Stimulated activated CD8-positive, alpha-beta memory T cell treated with anti-CD3 and anti-CD28 coated beads, Interleukin-15, amount 100 ng/mL, for 4 hours (primary cell): ENCODE measurements at places on chromosomes 6 and 20.

DNA sequence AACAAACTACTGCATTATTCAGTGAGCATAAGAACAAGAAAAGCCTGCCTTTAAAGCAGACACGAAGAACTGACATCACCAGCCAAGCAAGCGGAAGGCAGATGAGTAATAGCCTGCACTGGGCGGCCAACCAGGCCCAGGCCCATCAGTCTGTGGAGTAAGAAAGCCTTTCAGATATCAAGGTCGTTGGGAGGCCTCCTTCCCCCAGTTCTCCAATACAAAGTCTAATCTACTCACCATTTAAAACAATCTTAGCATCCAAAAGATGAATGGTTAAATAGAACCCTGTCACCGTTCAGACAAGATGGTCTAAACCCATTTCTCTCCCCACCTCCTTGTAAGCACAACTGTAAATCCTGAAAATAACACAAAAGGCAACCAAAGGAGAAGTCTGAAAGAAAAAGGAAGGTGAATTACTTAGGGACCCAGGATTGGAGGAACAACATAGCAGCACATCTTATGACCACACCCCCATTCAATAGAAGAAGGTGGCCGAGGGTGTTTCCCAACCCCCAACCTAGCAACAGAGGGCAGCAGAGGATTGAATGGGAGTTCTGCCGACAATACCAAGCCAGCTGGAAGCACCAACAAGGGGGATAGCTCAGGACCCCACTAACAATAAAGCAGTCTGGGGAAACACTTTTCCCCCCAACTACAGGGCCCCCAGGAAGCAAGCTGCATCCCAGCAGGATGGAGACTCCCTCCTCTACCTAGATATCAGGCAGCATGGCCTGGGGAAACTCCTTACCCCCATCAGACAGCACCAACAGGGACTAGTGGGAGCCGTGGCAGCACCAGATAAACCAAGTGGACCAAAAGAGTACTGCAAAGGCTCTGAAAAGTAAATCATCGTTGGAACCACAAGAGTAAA lies 67.9 kb downstream of the ZHX3 start:
- DNase-seq, result no peak

DNA sequence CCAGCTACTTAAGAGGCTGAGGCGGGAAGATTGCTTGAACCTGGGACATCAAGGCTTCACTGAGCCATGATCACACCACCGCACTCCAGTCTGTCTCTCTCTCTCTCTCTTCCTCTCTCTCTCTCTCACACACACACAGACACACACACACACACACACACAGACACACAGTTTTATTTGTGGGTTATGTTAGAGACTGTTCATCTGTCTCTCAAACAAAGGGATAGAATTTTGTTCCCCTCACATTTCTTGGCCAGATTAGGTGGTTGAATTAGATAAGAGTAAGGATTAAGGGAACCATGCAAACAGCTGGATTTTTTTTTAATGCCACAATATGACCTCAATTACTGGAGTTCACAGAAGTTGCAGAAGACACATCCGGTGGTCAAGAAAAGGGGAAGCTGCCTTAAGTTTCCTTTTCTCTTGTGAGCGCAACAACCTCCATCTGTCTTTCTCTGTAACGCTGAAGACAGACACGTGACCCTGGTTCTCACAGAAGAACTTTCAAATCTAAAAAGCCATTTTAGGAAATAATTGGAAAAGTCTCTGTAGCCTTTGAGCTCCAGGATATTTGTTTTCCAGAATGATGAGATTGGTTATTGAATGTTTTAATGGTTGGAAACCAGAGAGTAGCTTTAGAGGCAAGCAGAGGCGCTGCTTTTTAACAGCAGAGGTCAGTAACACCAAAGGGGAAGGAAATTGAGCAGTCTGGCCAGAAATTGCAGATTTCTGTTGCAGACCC lies 32.9 kb upstream of the LGSN start:
- no peak for DNase-seq

DNA sequence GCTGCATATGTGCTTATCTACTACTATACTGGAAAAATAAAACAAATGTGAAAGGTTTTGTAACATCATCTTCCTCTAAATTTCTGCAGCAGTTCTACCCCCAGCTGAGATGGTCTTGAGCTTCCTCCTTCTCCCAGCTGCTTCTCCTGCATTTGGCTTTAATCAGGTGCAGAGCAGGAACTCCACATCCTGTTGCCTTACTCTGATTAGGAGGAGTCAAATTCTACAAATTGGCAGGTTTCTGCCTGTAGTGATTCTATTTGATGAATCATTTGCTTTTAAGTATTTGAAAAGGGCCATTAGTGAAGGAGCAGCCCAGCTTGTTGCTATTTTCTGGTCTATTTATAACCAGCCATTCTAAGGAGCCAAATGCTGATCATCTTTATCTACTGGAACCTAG lies 224.5 kb downstream of the GMDS start:
- no peak for DNase-seq

DNA sequence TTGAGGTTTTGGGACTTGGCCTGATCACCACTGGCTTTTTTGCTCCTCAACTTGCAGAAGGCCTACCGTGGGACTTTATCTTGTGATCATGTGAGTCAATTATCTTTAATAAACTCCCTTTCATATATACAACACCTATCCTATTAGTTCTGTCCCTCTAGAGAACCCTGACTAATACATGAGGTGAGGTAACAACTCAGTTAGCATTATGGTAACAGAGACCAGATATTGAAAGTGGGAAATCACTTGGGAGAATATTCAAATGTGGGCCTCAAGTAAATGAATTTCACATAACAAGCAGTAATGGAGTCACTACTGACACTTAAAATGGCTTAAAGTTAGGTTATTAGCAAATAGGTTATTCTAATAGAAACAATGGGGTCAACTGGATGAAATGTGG lies 438.1 kb upstream of the AGPAT4 start:
- no peak for DNase-seq

GRCh38 chr6:12421596-12421995 lies 131.4 kb downstream of the EDN1 start:
- no peak for DNase-seq

DNA sequence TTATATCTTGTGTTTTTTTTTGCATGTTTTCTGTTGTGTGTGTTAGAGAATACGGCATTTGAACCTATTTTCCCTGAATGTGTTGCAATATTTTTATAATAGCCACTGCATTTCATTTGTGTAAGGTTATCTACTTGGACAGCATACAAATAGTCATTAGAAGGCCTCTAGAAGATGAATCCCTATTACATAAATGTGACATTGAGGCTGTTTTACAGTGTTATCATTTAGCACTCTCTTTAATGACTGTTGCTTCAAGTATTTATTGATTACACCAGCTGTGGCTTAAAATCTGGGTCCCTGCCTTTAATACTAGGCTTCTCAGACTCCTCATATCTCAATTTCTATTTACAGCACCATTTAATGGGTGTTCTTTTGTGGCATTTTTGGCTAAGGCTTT lies 465.8 kb downstream of the FRK start:
- DNase-seq, result no peak

DNA sequence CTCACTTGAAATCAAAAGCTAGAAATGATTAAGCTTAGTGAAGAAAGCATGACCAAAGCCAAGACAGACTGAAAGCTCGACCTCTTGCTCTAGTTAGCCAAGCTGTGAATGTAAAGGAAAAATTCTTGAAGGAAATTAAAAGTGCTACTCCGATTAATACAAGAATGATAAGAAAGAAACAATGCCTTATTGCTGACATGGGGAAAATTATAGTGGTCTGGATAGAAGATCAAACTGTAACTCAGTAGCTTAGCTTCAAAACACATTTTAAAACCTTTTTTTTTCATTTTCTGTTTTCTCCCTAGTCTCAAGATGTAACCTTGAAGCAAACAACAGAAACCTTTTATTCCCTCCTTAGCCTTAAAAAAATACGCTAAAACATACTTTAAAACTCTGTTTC lies 11.4 kb upstream of the GJE1 start:
- no peak for DNase-seq

DNA sequence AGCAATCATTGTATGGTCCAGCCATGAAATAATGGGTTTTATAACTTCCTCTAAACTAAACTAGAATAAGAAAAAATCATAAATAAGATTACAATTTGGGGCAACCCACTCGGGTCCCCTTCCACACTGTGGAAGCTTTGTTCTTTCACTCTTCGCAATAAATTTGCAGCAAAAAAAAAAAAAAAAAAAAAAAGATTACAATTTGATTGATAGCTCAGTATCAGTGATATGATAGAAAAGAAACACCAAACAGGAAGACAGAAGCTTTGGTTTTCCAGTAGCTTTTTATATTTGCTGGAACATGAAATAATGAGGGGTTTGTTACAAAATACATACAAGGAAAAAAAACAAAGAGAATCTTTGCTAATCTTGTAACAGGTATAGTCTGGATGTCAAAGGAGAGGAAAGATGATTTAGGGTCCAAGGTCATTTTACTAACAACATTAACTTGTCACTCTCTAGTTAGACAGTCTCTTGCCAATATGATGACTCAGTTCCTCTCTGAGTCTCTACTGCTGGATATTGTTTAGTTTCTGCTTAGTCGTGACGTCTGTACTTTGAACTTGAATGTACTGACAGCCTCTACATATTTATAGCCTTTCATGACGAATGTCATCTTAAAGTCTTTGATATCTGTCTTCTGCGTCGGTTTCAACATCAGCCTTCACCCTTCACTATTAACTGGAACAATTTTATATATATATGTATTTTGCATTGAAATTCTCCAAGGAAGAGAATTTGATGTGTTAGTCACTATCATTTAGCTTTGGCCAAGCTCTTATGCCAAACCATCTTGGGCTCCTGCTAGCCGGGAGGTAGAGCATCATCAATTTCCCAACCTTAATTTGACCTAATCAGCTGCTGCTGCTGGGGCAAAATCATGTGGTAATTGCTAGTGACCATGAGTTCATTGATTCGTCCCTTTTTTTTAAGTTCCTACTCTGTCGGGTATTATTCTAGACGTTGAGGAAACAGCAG lies 213.1 kb upstream of the STXBP5 start:
- DNase-seq, result no peak

- DNase-seq, result no peak
These were observed 281.6 kb upstream of the SULF2 start for GRCh38 chr20:48066851-48067250.

DNA sequence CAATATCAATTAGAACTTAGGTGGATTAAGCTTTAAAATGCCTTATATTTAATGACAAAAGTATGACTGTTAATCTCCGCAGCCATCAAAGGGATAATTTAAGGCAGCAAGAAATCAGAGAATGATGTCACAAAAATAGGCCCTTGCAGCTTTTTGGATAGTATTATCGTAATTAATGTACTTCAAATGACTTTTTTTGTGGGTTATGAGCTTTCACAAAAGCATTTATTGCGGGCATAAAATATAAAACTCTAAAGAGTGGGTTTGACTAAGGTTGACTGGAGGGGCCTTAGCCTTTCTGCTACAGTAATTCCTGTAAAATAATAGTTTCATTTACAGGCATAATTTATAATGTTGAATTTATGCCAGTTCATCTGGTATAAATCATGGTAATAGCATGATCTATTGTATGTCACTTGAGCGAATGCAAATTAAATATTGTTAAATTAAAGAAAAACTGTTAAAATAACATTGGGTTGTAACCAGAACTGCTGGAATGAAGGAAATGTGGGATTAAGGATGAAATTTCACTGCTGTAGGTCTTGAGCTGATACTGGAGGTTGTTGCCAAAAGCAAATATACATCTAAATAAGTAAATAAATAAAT lies 78.5 kb upstream of the ZFP64 start:
- no peak for DNase-seq
